Substantia nigra (tissue), 51 donors: ENCODE measurements at places on chromosomes 12 and 14.

GRCh38 chr12:117900561-117900960 is 68.2 kb downstream of the KSR2 start:
- no peak for DNase-seq

DNA sequence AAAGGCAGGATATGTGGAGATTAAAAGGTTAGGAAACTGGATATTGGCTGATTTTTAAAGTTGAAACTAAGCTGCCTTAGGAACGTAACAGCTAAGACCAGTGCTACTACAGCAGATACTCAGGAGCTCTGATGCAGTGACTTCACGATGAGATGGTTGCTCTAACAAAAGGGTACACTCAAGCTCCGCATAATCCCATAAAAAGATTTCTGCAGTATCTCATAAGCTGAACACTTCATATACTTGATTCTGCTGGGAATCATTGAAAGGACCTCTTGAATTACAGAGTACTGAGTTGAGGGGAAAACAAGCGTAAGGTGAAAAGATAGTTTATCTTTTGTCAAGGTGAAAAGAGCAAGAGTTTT is 3.7 kb downstream of the RNF10 start:
- DNase-seq = no peak

GRCh38 chr12:122086641-122087285 is 8.2 kb downstream of the MLXIP start:
- no peak for DNase-seq

DNA sequence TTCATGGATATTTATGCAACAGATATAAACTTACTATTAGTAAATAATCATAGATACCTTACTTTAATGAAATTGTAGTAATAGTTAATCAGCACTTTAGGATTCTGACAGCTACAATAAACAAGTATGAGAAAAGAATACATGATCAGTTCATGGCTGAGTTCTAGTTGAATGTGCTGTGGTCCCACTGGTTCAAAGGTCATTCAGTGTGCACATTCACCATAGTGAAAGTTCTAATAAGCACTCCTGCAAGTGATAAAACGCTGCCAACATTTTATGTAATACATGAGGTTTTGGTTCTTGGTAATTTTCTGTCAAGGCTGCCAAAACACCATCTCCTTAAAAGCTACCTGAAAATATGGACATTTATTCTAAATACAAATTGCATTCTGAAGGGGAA is 92.6 kb downstream of the NUMB start:
- no peak for DNase-seq

GRCh38 chr12:2691006-2691344 is 103.8 kb upstream of the FKBP4 start:
- no peak for DNase-seq

GRCh38 chr12:89353188-89353822 is 1.0 kb upstream of the DUSP6 start:
- DNase-seq = peak; percentile 43

- no peak for DNase-seq
Measured at GRCh38 chr12:47122602-47123001, 42.8 kb upstream of the AMIGO2 start.
